ENCODE measurements at places on chromosomes 3 and 15. TPM values are rescaled to one million over a fixed set of nuclear protein-coding genes. Genes with fewer than 3 reads are reported as not detected.

Gene IMPG2
- total RNA-seq: 0.11 TPM

Gene SQOR
- 16.5 TPM for total RNA-seq

Gene THAP10
- 5.6 TPM for total RNA-seq

Gene PIGZ
- total RNA-seq: 3.7 TPM

Gene COL6A5
- not detected for total RNA-seq

Gene DUOXA1
- total RNA-seq: 0.30 TPM

Gene RBP2
- not detected for total RNA-seq

Gene FANCD2
- total RNA-seq: 0.77 TPM

Gene REC114
- total RNA-seq: 1.4 TPM

Gene PATL2
- 3.7 TPM for total RNA-seq

Gene PPP1R14D
- not detected for total RNA-seq

DNA sequence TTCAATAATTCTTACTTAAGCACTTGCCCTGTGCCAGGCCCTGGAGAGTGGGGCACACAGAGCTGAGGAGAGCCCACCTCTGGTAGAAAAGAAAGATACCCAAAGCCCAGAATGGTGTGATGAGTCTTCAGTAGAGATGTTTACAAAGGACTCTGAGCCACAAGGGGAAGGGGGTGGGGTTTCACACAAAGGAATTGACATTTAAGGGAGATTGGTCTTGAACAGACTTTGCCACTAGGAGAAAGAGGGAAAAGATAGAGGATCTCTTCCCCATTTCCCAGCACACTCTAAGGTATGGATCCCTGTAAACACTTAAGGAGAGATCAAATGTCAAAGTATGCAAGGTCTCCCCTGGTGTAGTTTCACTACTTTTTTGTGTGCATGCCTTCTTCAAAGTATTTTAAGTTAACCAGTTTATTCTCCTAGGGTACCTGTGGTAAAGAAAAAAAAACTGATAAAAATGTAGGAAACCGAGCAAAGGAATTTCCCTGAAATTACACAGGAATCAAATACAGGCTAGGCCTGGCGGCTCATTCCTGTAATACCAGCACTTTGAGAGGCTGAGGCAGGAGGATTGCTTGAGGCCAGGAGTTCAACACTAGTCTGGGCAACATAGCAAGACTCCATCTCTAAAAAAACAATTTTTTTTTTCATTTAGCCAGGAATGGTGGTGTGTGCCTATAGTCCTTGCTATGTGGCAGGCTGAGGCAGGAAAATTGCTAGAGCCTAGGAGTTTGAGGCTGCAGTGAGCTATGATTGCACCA, 117.6 kb upstream of the SKOR1 start:
- no peak for DNase-seq

DNA sequence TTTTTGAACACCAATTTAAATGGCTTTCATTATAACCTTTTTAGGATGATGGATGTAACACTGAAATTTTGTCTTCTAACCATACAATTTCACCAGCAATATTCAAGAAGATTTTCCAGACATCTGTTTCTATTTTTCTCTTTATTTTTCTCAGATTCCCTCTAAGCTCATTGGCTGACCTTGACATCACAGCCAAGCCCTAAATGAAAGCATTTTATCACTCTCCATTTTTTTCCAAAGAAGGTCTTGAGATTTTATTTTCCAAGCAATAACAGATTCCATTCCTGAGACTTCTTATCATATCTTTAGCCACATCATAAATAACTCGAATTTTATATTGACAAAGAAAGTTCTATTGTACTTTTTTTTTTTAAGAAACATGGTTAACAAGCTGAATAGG, 392.6 kb upstream of the THBS1 start:
- DNase-seq: no peak

DNA sequence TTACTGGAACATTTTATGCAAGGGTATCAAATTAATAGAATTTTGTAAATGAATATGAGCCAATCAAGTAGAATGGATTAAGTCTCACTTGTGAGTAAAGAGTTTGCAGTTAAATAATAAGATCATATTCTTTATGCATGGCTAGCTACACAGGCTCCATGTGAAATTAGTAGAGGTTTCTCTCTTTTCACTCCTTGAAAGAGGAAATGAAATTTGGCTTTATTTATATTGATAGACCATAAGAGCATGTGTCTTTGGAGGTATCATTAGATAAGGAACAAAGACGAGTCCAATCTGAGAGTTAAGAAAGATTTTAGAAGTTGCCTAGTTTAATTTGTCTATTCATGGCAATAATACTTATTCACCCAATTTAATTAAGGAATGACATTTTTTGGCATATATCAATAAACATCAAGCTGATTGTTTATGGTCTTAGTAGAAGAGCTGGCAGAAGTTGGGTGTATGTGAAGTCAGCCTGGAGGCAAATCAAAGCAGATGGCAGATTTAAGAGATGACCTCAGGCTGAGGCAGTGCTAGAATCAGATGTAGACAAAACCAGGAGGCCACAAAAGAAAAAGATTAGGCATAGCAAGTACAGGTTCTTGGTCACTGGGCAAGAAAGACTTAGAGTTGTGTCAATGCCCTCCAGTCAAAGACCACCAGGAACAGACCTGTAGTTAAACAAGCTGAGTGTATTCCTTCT, 406.5 kb upstream of the ARHGEF26 start:
- DNase-seq: no peak

GRCh38 chr3:30458376-30459171, 147.8 kb upstream of the TGFBR2 start:
- peak; percentile 19 for DNase-seq

DNA sequence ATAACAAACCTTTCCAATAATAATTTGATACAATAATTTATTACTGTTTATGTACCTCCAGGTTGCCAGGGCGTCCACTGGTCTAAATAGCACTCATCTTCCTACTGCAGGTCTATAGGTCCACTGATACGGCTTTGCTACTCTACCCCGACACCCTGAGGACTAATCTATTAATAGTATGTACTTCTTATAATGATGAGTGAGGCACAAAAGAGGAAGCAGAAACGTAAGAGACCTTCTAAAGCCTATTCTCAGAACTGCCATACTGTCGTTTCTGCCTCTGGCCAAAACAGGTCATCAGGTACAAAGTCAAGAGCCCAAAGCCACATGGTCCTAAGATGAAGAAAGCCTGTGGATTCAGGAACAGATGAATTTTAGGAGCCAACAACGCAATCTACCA, 163.2 kb upstream of the GRM7 start:
- no peak for DNase-seq

GRCh38 chr3:46368569-46368968, 2.2 kb upstream of the CCR5 start:
- DNase-seq: peak; percentile 41

DNA sequence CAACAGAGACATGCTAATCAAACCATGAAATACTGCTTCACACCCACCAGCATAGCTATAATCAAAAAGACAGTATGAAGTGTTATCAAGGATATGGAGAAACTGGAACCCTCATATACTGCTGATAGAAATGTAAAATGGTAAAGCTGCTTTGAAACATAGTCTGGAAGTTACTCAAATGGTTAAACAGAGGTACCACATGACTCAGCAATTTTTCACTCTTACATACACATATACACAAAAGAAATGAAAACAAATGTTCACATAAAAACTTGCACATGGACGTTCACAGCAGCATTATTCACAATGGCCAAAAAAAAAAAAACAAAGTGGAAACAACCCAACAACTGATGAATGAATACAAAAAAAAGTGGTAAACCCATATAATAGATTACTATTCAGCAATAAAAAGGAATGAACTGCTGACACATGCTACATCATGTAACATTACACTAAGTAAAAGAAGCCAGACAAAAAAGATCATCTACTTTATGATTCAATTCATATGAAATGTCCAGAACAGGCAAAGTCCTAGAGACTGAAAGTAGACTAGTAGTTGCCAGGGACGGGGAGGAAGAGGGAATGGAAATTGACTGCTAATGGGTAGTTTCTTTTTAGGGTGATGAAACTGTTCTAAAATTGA, 23.2 kb downstream of the ZNF148 start:
- no peak for DNase-seq

GRCh38 chr3:126202680-126203079, 22.3 kb upstream of the ALDH1L1 start:
- DNase-seq: no peak

DNA sequence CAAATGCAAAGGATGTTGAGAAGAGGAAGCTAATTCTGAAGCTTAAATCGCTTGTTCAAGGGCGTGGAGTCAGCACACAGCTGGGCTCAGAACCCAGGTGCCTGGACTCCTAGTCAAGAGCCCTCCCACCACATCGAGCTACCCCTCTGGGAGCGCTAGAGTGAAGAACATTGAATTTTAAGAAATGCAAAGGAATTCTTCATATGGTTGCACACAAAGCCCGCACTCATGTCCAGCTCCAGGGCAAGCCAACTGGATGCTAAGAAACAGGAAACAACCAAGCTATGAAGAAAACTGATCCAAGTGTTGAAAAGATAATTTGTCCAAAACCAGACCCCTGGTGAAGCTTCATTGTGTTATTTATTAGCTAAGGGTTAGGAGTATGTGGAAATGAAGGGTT, 122.3 kb downstream of the ALDH1A2 start:
- no peak for DNase-seq

DNA sequence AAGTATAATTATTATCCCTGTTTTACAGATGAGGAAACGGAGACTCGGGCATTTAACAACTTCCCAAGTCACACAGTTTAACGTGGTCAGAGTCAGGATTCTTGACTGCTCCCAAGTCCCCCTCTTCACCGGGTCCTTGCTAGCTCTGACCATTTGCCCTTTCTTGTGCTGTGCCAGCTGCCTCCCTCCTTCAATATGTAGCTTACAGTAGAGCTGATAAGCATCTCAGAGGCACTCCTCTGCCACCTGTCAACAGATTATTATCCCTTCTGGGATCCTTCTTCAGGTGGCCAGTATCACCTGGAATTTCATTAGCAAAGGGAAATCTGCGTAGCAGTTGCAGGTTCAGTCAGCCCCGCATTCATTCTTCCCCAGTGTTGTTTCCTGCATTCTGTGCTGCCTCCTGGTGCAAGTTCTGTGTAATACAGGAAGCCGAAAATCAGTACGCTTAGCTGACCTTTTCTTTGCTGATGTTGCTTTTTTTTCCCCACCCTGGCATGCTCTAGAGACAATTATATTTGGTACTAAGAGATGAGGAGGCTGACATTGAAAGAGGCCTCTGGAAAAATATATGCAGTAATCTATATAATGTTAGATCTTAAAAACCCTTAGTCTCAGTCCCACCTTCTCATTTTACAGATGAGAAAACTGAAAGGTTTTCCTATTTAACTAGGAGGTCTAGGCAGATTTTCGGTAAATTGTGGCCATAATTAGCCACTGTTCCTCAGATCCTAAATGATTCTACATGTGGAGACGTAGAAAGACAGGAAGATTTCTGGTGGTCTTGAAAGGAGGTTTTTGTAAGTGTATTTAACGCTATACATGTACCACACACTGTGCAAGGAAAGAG, 24.8 kb downstream of the TMOD2 start:
- no peak for DNase-seq

GRCh38 chr3:197017003-197017402, 12.6 kb downstream of the MELTF start:
- no peak for DNase-seq

- no peak for DNase-seq
These were observed 140.7 kb downstream of the VPS8 start for GRCh38 chr3:184952671-184953070.

- DNase-seq: no peak
These were observed 91.2 kb downstream of the EDEM1 start for GRCh38 chr3:5278666-5279065.

DNA sequence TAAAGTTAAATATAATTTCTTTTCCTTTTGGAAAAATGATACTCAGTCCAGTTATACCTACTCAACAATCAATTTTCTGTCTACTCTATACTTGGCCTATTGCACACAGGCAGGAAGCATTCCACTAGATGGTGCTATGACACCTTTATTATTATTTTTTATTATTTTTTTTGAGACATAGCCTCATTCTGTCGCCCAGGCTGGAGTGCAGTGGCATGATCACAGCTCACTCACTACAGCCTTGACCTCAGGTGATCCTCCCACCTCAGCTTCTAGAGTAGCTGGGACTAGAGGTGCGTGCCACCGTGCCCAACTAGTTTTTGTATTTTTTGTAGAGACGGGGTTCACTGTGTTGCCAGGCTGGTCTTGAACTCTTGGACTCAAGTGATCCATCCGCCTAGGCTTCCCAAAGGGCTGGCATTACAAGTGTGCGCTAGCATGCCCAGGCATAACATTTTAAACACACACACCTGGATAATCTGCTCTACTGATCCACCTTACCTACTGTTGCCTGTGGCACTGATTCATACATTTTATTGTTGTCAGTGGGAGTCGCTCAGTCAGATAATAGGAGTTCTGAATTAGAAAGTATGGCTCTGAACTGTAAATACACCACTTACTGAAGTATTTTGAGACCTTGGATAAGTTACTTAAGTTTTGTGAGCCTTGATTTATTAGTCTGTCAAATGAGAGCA, 56.2 kb downstream of the EIF3J start:
- DNase-seq: no peak

DNA sequence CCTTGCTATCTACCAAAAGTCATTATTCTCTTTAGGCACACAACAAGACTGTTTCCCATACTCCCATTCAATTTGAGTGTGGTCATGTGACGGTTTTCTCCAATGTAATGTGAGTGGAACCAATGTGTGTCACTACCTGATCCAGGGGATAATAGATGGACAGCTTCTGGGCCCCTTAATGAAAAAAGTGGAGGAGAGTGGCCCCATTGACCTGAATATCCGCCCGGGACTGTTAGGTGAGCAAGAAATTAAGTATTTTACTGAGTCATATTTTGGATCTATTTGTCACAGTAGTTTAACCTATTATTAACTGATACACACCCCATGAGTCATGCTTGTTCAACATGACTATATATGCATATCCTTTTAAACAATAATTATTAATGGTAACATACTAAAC, 15.1 kb upstream of the ARID3B start:
- DNase-seq: no peak

GRCh38 chr3:99287876-99288275, 350.5 kb upstream of the COL8A1 start:
- DNase-seq: no peak

- DNase-seq: no peak
These were observed 66.4 kb downstream of the SCN5A start for GRCh38 chr3:38582941-38583645.

DNA sequence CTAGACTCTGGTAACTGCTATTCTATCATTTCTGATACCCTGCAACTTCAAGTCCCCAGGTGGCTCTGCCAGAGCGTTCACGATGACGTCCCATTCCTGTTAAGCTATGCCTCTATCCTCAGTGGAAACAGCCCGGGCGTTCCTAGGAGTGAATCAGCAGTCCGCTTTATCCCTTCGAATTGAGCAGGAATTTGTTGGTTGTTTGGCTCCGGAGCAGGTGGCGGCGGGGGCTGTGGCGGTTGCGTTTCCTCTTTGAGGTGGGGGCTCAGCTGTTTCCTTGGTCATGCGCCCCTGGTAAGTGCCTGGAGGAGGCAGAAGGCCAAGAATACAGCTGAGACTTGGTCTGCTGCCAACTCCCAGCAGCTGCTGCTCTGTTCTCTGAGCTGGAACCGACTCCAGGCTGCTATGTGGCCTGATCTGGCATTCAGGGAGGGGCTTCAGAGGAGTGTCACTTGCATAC, 25.2 kb downstream of the ARPP21 start:
- DNase-seq: peak; percentile 64

- DNase-seq: no peak
These were observed 151.7 kb downstream of the MCTP2 start for GRCh38 chr15:94383041-94383440.

GRCh38 chr3:184300378-184300720, 1.3 kb downstream of the PSMD2 start:
- no peak for DNase-seq

- DNase-seq: no peak
These were observed 82.2 kb upstream of the VEPH1 start for GRCh38 chr3:157585386-157585785.

GRCh38 chr3:134473868-134474546, 11.8 kb downstream of the ANAPC13 start:
- DNase-seq: no peak

All from left ventricle myocardium inferior (tissue), 1 donor.